ENCODE measurements at places on chromosomes 4 and X.

DNA sequence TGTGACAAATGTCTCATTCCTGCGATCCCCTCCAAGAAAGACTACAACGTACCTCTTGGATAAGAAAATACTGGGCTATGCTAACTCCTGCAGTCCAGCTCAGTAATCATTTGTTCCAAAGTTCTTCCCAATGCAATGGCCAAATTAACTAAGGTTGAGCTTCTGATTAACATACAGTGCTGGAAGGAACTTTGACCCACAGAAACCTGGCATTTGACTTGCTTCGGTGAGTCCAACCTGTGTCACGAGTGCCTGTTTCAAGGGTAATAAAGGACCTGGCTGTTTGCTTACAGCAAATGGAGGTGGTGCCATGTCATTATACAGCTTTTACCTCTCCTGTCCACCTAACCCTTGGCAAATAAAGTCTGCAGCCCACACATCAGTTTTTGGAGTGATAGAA is 83.2 kb downstream of the RBM47 start:
- no peak for DNase-seq

DNA sequence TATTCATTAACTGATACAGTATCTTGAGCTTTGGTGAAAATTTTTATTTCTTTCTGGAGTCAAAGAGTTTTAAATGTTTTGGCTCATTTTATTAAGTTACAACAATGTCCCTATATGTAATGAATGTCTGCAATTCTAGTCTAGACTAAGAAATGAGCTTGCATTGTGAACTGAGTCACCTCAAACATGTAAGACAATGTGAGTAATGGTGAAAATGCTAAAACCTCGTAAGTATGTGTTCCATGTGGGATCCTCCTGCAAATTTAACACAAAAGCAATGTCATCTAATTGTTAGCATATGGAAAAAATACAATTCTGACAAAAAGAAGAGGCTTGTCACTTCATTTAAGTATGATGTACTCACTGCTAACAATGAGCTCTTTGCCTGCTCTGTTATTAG is 480.5 kb upstream of the FSTL5 start:
- DNase-seq = peak; percentile 16

- DNase-seq = no peak
Observed at GRCh38 chr4:149910604-149911350, 95.1 kb upstream of the IQCM start.

DNA sequence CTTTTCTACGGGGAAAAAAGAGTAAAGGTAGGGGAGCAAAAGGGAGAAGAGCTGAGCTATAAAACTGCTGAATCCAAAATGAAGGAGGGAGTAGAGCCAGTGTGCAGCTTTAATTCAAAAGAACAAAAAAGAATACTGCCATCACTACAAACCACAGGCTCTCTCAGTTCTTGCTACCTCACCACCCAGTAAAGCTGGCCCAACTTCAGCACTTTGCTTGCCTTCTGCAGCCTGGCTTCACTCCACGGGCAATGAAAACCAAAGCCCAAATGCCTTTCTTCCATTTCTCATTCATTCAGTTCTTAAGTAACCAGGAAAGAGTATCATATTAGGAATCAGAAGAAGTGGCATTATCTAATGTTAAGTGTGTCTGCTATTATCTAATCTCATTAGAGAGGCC is 376.8 kb downstream of the BCOR start:
- no peak for DNase-seq

GRCh38 chrX:17968367-17968766 is 107.3 kb upstream of the RAI2 start:
- DNase-seq = no peak

- DNase-seq = peak; percentile 96
Observed at GRCh38 chr4:40255393-40256281, 58.8 kb downstream of the RHOH start.

- peak; percentile 16 for DNase-seq
Observed at GRCh38 chr4:81919223-81919622, 447.5 kb upstream of the RASGEF1B start.

DNA sequence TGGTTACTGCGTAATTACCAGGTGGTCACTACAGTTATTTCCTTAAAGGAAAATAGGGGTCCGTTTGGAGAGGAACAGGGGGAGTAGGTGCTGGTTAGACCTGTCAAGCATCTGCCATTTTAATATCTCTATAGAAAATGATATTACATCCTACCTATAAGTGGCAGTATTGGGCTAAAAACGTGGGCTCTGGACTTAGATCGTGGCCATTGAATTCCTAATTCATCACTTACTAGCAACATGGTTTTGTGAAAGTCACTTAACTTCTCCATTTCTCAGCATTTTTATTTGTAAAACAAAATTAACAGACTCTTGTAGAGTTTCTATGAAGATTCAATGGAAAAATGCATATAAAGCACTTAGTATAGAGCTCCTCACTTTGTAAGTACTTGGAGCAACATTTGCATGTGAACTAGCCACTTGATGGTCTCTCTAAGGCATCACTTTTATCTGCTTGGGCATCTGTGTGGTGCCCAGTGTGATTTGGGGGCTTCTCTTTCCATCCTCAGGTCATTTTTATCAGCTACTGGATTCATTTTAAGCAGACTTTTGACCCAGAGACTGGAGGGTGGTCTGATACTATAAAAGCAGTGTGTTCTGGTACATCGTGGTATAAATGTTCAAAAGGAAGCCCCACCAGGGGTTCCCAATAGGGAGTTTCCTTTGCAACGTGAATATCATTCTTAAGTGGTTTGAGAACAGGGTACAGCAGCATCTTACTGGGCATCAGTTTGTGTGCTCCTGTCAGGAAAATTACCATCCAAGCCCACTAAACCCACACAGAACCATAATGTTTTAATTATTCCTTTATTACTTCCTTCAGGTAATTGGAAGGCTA is 42.7 kb upstream of the RASSF6 start:
- DNase-seq = peak; percentile 74

DNA sequence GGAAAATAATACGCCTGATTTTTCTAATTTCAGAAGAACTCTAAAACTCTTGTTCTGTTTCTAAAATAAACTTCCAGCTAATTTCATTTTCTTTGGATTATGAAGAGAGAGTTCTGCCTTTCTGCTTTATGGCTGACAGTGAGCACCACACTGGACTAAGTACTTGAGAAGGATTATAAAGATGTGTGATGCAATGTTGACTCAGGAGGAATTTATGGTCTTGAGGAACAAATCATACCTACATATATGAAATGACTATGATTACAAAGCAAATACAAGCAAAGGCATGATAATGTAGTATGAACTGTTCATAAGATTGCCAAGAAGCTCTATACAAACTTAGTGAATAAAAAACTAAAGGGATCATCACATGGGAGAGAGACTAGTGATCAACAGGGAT is 13.0 kb upstream of the SLC25A5 start:
- peak; percentile 83 for DNase-seq

DNA sequence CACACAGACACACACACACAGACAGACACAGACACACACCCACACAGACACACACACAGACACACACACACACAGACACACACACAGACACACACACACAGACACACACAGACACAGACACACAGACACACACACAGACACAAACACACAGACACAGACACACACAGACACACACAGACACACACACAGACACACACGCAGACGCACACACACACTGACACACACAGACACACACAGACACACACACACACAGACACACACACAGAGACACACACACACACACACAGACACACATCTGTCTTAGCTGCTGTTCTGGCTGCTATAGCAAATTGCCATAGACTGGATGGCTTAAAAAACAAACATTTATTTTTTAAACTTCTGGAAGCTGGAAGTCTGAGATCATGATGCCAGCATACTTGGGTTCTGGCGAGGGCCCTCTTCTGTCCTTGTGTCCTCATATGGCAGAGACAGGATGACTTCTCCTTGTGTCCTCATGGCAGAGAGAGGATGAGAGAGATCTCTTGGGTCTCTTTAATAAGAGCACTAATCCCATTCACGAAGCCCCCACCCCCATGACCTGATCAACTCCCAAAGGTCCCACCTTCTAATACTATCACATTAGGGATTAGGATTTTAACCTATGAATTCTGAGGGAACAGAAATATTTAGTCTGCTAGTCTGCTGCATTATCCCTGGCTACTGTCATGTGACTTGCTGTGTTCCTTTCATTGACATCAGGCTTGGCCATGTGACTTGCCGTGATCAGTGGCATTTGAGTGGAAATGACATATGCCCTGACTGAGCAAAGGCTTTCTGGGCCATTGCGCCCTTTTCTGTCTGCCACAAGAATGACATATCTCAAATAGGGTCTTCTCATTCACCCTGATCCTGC is 32.7 kb upstream of the RASGEF1B start:
- no peak for DNase-seq

GRCh38 chrX:151397741-151398070 is 700 bp downstream of the VMA21 start:
- peak; percentile 5 for DNase-seq

DNA sequence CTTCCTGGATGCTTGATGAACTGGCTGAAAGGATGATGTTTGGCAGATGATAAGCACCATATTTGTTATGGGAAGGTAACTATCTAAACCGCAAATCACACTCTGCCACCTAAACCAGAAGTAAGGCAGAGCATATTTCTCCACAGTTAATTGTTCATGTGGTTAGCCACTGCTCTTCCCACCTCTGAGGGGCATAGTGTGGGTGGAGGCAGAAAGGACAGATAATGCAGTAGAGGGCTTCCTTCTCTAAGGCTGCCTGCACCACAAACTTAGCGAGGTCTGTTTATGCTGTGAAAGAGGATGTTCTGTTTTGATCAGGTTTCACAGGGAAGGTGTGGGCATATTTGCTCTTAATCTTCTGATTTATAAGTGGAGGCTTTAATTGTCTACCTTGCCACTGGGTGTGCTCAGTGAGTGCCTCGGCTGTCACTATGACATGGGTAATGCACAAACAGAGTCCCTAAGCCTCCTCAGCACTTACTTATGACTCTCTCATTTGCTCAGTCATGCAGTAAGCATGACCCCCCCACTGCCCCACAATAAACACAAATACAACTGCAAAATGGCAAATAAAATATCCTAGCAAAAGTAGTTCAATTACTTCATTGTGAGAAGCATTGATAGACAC is 401.0 kb downstream of the TMA16 start:
- no peak for DNase-seq

DNA sequence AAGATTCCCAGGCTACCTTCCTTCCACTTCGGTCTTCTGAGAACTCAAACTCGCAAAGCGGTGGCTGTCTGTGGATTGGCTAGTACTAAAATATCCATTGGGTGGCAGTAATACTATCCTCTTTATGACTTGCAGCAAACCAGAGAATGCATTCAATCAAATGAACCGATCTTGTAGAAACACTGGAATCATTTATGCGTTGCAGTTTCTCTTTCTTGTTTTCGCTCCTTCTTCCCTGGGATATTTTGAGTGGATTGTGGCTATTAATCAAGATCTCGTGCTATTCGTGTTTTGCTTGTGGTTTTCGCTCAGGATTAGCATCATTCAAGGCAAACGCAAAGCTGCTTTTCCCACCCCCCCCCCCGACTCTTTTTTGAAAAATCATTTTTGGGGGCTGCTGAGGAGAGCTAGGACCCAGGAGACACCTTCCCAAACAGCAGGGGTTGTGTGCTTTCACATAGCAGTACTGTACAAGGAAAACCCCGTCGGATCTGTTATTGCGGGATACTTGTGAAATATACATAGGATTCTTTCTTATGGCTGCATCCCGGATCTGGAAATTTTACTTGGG is at the start of gene IL1RAPL1:
IL1RAPL1 (plus strand) TSS at position 466 of the 571 bp plus-strand sequence.
- peak; percentile 24 for DNase-seq

GRCh38 chr4:23171976-23172375 is 479.2 kb downstream of the GBA3 start:
- DNase-seq = peak; percentile 11

DNA sequence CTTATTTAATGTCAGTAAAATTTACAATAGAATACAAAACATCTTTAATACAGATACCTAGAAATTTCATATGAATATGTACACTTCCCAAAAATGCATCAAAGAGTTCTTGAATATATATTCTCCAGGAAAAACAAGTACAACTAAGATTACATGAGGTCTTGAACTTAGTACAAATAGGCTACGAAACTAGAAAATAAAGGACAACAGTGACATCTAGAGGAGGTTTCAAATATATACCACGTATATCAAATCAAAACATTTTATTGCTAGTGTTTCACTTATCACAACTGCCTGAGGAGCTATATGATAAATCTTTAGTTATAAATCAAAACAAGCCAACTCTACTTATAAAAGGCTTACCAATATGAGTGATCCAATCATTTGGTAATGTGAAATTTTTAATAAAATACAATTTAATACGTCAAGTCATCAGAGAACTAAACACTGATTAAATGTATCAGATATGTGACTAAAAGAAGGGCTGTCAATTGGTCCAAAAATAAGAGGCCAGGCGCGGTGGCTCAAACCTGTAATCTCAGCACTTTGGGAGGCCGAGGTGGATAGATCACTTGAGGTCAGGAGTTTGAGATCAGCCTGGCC is 36.6 kb downstream of the ANAPC10 start:
- DNase-seq = peak; percentile 61

DNA sequence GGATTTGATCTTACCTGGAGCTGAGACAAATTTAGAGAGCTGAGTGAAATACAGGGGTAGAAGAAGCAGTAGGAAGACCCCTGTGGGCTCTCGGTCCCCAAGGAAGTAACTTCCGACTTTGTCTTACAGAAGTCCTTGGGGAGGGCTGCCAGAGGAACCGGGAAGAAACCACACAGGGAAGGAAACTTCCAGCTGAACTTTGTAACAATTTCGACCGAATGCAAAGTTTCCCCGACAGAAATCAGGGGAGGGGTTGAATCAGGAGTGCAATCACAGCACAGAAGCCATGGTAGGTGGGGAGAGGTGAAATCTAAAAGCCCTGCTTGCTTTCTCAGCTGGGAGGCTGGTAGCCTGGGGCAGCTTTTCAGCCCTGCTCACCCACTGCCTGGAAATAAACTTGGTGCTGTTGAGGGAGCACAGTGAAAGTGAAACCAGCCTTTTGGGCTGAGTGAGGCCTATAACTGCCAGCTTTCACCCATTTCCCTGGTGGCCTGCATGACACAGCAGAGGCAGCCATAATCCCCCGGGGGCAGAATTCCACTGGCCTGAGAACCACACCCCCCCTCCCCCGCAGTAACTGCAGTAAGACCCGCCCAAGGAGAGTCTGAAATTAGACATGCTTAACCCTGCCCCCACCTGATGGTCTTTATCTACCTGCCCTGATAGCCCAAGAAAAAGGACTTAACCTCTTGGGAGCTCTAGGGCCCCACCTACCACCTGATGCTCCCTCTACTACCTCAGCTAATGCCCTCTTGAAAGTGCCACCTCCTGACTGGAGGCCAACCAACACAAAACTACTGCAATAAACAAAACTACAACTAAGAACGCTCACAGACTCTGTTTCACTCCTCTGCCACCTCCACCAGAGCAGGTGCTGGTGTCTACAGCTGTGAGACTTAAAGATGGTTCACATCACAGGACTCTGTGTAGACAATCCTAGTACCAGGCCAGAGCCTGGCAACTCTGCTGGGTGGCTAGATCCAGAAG is 248.2 kb downstream of the PARM1 start:
- peak; percentile 22 for DNase-seq

Data from epithelial cell of esophagus (primary cell).